ENCODE measurements at places on chromosomes 2 and 18.

DNA sequence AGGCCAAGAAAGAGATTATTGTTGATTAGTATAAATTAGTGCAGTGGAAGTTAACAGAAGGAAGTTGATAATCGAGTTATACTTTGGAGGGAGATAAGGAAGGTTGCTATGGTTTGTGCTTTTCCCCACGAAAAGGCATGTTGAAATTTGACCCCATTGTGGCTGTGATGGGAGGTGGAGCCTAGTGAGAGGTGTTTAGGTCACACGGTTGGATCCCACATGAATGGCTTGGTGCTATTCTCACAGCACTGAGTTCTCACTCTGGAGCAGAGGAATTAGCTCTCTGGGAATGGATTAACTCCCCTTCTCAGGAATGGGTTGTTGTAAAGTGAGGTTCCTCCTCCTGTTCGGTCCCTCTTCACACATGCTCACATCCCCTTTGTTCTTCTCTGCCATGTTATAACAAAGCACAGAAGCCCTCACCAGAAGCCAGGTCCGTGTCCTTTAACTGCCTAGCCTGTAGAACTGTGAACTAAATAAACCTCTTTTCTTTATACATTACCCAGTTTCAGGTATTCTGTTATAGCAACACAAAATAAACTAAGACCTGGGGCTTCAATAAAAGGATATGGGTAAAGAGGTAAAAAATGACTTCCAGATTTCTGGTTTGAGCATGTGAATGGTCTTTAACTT is 21.9 kb downstream of the PIGN start:
- no peak for DNase-seq

DNA sequence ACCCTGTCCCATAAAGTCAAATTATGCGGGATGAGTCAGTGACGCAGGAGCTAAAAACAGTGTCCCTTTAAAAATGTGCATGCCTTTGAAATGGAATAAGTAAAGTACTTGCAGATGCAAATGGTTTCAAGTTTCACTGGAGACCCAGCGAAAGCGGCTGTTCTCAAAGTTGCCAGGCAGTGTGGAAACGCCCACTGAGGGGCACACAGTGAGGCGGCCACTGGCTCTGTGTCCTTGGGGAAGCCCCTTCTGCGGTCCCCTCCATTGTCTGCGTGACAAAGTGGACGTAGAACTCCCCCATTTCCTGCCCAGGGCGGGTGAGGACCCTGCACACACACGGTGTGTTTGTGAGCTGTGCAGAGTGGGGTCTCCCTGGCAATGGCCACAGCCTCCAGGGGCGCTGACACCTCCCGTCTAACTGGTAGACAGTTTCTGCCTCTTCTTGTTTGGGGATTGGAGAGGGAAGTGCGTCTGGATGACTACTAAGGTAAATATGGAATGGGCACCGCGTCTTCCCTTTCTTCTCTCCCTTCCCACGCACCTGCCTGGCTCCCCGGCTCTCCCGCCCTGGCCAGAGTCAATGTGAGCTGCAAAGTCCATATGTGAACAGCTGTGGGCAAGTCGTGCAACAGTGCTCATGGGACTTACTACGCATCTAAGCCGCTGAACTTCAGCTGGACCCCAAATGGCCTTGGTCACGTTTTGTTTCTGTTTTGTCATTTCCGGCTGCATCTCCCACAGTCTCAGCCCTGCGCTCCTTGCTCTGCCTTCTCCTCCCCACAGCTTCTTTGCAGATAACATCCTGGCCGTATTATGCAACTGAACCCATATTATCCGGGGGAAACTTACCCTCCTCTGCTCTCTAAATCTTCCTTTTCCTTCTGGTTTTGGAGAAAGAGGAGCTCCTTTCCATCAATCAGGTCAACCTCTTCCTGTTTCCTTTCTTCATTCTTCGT is 33.7 kb upstream of the ZNF516 start:
- no peak for DNase-seq

DNA sequence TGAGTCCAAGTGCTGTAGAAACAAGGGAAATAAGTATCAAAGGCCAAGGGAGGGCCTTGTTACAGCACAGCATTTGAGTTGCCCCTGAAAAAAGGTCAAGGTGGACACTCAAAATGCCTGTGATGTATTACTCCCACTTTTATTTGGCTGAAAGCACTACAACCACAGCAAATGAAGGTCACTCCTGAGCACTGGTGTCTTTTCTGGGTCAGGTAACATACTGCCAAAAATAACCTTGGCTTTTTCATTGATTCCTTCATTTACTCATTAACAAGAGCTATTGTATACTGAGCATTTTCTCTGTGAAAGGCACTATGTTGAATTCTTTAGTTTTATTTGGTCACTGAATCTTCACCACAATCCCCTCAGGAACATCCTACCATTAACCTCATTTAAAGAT is 590.3 kb downstream of the BCL11A start:
- no peak for DNase-seq

- no peak for DNase-seq
Measured at GRCh38 chr2:60818272-60818671, 62.2 kb downstream of the PAPOLG start.

DNA sequence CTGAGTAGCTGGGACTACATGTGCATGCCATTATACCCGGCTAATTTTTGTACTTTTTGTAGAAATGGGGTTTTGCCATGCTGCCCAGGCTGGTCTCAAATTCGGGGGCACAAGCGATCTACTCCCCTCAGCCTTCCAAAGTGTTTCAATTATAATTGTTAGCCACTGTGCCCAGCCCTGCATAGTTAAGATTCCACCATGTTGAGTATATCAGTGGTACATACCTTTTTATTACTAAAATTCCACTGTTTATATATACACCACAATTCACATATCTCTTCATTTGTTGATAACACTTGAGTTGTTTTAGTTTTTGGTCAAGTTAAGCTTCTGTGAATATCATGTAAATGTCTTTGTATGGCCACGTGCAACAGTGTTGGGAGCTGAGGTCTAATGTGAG is 12.8 kb upstream of the FMNL2 start:
- DNase-seq: no peak

DNA sequence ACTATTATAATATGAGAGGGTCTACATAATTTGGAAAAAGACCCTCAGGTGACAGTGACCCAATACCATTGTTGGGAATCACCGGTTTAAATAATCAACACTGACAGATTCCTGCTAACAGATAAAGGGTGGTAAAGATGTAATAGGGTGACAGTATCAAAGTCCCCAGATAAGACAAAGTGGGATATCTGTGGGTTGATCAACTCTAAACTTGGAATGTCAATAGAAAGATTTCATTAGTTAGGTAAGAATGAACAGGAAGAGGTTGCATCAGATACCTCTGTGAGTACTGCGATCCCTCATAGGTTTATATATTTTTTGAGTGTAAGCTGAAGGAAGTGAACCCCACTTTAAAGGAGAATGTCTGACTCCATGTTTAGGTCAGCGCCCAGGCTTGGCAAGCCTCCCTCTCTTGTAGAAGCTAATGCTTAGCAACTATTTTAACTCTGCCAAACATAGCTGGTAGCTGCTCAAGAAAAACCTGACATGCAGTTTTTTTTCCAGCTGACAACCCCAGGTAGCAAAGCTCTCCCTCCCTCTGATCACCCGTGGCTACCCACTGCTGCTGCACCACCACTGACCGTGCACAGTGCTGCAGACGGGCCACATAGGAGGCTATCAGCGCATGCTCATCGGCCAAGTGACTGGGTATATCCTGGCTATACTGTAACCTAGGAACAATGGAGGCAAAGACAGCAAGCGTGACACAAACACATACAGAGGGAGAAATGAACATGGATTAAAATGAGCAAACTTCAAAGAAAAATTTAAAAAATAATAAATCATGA is 113.3 kb upstream of the DNMT3A start:
- no peak for DNase-seq

GRCh38 chr18:72985686-72986085 is 117.9 kb upstream of the NETO1 start:
- no peak for DNase-seq

GRCh38 chr2:239502430-239503186 is 101.8 kb upstream of the HDAC4 start:
- no peak for DNase-seq

DNA sequence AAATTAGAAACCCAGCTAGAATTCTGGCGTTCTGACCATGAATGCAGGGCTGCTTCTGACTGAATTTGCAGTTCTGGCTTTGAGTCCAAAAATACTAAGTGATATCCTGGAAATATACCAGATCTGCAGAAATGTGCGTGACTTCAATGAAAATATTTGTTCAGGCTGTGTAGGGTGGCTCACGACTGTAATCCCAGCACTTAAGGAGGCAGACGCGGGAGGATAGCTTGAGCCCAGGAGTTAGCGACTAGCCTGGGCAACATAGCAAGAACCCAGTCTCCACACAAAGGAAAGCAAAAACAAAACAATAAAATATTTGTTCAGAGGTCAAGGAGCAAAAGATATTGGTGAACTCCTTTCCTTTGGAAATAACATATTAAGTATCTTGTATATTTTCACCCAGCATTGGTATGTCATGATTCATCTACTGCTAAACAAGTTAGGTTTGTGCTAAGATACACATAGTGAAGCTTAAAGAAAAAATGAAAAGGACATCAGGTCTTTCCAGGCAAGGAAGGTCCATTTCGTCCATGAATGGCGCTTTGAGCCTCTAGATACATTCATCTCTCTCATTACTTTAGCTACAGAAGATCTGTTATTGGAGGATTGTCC is 239.2 kb downstream of the CMPK2 start:
- no peak for DNase-seq

- no peak for DNase-seq
Measured at GRCh38 chr2:201962774-201963562, 70.7 kb upstream of the FZD7 start.

- no peak for DNase-seq
Measured at GRCh38 chr18:10775026-10775425, 249.2 kb downstream of the NAPG start.

DNA sequence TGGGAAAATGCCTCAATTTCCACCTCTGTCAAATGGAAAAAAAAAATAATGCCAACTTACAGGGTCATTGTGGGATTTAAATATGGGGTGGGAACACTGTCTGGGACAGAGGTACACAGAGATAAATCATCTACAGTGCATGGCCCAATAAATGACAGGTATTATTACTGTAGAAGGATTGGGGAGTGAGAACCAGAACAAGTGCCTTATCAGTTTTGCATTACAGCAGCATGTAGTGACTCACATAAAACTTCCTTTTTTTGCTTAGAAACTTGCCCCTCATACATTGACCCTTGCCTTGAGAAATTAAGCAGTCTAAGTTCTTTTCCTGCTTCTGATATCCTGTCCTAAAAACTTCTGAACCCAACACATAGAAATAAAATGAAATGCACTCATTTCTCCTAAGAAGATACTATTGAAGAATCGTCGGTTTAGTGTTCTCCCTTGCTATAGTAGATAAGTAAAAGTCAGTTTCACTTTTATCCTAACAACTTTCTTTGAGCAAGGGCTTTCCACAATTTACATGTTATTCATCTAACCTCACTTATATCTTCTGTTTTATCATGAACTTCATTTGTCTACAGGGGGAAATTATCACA is 121.0 kb upstream of the HAAO start:
- no peak for DNase-seq

- no peak for DNase-seq
Measured at GRCh38 chr2:13572466-13572865, 855.7 kb downstream of the TRIB2 start.

- no peak for DNase-seq
Measured at GRCh38 chr2:30239986-30240752, 8.8 kb downstream of the LBH start.

DNA sequence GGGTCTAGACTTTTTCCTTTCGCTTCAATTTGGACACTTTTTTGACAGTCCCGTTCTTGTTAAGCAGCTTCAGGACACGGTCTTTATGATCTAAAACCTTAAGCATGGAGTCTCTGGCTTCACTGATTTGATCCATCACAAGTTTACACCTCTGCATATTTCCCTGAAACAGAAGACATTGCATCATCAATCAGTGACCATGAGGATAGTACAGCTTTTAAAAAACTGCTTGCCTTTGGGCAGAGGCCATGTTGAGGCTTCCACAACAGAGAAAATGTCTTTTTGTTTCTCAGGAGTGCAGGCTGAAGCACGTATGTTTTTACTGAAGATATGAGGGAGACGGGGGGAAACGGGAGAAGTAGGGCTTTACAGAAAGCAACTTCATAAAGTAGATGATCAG is 56.2 kb upstream of the AMMECR1L start:
- DNase-seq: no peak

GRCh38 chr2:81077396-81077795 is 772.8 kb upstream of the LRRTM1 start:
- DNase-seq: no peak

DNA sequence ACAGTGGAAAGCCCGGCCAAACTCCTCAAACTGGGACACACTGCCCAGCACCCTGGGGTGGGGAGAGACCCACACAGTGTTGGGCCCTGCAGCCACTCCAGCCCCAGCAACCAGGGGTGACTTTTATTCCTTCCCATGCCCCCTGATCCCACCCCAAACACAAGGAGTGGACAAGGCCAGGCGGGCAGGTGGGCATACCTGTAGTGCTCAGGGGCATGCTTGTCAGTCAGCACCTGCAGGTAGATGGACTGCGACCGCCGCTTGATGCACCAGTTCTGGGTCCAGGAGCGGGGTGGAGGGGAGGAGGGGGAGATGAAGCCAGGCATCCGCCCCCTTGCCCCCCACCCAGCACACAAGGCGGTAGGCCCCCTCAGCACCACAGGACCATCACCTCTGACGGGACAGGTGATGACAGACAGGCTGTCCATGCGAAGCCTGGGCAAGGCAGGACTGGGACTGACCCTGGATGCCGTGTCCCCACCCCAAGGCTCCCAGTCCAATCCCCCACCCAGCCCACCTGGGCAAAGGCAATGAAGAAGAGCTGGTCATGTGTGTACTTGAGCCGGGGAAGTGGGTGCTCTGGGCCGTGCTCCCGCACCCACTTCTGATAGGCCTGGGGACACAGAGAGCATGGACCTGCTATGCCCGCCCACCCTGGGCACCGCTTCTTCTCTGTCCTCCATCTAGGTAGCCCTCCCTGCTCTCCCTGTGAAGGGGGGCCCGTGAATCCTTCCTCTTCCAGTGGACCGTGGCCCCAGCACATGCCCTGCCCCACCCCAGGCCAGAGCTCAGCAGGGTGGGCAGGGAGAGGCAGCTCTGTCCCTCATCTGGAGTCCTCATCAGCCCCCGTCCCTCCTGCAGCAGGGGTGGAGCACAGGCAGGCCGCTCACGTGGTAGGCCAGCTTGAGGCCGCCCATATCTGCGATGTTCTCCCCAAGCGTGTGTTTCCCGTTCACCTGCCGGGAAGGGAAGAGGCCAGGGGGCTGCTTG is 7.1 kb downstream of the ECEL1 start:
- no peak for DNase-seq

- no peak for DNase-seq
Measured at GRCh38 chr18:73954268-73954667, 193.4 kb downstream of the FBXO15 start.

- no peak for DNase-seq
Measured at GRCh38 chr2:68658266-68658665, 14.9 kb downstream of the PROKR1 start.

DNA sequence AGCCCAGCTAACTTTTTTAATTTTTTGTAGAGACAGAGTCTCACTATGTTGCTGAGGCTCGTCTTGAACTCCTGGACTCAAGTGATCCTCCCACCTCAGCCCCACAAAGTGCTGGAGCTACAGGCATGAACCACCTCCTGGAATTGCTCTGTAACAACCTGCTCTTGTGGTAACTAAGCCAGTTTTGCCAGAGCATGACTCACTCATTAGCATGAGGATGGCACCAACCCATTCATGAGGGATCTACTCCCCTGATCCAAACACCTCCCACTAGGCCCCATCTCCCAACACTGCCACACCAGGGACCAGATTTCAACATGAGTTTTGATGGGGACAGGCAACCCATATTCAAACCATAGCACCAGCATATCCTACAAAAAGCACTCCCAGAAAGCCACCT is 348.9 kb upstream of the RAB12 start:
- DNase-seq: no peak
